ENCODE measurements at places on chromosomes 3 and 15. TPM values are rescaled to one million over a fixed set of nuclear protein-coding genes. Genes with fewer than 3 reads are reported as not detected.

Gene VWA5B2
- total RNA-seq = not detected

Gene CSPG4
- total RNA-seq = 0.04 TPM

Gene LMAN1L
- not detected for total RNA-seq

Gene TXNRD3
- total RNA-seq = 12.7 TPM

Gene FILIP1L
- 35.6 TPM for total RNA-seq

Gene THUMPD3
- 33.4 TPM for total RNA-seq

Gene STRC
- under 0.01 TPM for total RNA-seq

Gene TRANK1
- 7.7 TPM for total RNA-seq

- DNase-seq = no peak
Observed at GRCh38 chr3:189331002-189331418, 159.2 kb downstream of the TPRG1 start.

DNA sequence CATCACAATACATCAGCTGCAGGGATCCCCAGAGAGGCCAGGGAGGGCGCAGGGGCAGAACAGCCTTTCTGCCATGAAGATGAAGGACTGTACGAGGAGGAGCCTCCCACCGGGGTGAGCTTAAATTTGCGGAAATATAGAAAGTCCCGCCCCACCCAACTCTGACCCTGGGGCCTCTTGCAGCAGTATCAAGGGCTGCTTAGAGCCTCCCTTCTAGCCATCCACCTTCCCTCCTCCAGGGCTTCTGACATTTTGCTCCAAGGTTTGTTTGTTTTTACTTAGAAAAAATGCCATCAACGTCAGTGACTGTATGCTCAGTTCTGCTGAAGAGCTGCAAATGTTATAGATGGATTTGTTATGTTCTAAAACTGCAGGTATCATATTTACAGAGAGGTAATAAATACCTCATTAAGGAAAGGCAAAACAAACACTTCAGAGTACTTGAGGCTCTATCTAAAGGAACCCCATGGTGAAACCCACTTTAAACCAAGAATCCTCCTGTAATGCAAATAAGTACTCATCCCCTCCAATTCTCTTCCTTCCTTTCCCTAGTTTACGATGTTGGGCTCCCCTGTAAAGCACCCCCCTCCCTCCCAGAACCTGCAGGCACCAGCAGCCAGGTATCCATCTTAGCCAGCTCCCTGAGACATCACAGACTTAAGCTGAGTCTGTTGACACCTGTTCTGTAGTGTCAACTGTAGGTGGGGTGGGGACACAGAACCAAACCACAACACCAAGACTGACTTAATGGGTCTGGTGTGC is 30.5 kb downstream of the RFTN1 start:
- no peak for DNase-seq

DNA sequence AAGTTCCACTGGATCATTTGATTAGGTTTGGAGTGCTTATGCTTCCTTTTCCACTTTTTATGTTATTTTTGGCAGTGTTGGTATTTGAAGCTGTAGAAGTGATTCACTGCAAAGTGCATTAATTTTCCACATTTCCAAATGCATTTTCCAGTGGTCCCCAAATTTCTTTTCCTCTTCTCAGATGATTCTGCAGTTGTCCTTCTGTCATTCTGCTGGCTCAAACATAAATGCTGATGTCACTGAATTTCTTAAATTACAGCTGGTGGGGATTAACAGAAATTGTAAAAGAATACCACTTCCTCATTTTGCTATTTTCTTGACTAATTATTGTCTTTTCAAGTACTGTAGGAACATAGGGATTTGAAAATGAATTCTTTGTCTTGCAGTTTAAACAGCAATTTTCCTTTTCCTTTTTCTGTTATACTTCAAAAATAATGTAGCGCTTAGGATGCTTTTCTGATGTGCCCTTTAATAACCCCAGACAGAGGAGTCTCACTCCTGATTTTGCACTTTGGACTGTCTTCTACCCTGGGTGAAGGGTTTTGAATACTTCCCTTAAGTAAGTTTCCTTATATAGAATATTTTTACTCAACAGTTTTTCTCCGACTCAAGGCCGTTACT is 25.0 kb downstream of the MITF start:
- no peak for DNase-seq

GRCh38 chr3:160757233-160758106 is 1.4 kb downstream of the PPM1L start:
- no peak for DNase-seq

DNA sequence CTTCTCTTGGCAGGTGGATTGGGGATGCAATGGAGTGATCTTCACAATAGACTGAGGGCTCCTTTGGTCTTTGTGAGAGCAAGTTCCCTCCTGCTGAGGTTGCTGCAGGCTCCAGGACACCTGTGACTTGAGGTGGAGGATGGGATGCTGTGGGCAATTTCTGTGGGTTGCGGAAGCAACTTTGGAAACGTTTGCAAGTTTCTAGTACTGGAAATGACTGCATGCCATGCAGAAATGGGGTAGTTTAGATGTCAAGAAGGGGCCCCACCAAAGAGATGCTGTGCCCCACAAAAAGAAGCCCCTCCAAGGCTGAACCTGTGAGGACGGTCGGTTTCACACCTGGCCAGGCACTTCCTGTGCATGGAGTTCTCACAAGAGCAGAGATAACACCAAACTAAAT is 80.4 kb upstream of the XCR1 start:
- no peak for DNase-seq

- no peak for DNase-seq
Observed at GRCh38 chr3:5010706-5011554, 31.7 kb downstream of the BHLHE40 start.

DNA sequence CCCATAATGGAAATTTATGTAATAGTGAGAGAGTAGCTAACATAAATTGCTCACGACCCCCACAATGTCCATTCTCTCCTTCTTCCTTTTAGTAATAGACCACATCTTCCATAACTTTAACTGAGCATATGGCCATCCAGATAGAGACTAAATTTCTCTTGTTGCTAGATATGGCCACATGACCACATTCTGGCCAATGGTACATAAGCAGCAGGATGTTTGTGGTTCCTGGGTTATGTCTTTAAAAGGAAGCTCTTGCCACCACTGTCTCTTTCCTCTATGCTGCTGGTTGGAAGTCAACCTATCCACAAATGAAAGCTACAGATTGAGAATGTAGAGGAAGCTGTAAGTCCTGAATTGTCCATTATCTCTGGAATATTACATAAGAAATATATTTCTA is 59.7 kb upstream of the NPHP3 start:
- DNase-seq = no peak

DNA sequence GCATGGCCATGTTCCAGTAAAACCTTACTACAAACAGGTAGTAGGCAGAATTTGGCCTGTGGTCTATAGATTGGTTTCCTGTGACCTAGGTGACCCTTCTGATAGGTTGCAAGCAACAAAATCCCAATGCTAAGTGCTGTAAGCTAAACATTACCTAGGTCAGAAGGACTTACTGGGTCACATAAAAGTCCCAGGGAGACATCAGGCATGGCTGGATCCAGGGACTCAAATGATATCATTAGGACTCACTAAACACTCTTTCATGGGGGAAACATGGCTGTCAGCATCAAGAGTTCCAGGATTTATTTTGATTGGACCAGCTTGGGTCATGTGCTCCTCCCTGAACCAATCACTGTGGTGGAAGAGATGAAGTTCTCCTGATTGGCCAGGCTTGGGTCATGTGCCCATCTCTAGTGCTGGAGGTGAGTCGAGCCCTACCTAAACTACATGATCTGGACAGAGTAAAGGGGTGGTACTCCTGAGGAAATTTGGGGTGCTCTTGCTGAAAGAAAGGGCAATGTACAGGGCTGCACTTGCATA is 16.8 kb upstream of the SLC6A1 start:
- DNase-seq = no peak

DNA sequence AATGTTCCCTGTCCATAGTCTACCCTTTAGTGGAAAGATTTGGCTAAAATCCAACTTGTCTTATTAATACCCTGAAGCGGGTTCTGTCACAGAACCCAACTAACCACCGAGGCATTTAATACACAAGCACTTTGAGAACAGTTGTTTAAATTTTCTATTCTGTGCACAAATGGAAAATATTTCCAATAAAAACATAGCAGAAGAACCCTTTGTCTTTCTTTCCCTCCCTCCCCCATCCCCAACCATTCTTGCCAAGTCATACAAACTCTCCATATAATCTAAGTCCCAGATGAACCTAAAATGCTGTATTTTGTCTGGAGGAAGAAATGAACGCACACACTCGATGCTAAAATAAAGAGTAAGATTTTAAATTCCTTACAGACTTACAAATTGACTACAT is 126.9 kb upstream of the STRIT1 start:
- DNase-seq = no peak

DNA sequence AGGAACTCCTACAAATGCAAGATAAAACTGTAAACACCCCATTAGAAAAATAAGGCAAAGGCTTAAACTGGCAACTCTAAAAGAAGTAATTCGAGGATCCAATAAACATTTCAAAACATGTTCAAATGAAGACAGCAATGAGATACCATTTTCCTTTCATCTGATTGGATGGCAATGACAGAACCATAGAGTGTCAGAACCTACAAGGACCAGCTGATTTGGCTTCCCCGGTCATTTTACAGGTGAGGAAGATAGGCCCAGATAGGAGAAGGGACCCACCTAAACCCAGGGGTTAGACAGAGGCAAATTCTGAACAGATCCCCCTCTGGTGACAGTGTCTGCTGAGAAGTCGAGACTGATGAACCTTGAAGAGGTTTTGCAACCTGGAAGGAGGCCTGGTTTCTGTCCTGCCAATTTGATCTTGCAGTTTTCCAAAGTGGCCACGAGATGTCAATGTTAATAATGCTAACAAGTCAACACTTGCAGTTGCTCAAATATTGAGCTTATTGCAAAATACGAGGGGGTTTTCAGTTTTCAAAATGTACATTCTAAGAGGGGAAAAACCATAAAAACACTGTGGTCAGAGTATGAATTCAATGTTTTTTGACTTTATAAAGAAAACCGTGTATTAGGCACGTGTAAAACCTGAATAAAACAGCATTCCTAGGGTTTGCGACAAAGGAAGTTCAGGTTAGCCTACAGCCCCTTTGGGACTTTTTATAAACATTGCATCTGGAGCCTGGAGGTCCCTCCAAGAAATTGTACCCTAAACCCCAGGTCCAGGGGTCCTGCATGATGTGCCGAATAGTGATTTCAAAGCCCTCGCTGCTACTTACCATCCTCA is 21.5 kb downstream of the CFAP161 start:
- DNase-seq = no peak

- DNase-seq = no peak
Observed at GRCh38 chr3:9308298-9308990, 54.4 kb upstream of the THUMPD3 start.

DNA sequence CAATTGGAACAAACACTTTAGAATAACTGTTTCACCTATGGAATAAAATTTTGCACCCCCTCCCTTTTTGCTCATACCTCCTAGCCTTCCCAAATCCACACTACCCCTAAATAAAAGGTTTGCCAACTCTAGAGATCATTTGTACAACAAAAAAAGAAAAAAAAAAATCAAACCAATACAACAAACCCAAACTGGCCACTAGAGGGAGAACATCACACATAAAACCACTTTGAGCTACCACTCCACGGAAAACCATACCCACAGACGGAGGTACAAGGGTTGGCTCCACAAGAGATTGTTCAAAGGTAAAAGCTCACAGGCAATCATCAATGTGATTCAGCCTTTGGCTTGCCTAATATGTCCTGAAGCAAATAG is 47.6 kb downstream of the SETMAR start:
- peak; percentile 27 for DNase-seq

- DNase-seq = no peak
Observed at GRCh38 chr3:127547761-127548605, 42.5 kb downstream of the TPRA1 start.

DNA sequence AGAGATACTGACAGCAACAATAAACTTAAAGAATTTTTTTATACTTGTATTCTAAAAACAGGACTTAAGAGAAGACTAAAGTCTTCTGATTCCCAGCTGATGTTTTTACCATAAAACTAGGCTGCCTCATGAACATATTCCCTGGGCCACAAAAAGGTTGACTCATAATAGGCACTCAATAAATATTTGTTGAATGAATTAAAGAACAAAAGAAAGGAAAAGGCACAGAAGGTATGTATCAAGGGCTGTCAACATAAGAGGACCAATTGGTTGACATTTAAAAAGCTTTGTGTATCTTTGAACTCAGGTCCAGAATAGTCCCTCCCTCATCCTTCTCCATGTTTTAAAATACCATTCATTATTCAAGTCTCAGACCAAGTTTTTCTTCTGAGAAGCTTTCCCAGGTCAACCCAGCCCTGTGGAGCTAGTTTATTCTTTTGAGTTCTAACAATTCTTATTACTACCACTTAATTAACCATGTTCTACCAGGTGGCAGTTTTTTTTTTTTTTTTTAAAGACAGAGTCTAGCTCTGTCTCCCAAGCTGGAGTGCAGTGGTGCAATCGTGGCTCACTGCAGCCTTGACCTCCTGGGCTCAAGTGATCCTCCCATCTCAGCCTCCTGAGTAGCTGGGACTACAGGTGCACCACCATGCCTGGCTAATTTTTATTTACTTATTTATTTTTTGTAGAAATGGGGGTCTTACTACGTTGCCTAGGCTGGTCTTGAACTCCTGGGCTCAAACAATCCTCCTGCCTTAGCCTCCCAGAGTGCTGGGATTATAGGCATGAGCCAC is 17.5 kb upstream of the ARHGEF3 start:
- DNase-seq = no peak
